Cardiac fibroblast (primary cell): ENCODE measurements at places on chromosomes 11 and 22.
A peak's percentile ranks its signal among the peaks of the same experiment; 100 is the strongest.

DNA sequence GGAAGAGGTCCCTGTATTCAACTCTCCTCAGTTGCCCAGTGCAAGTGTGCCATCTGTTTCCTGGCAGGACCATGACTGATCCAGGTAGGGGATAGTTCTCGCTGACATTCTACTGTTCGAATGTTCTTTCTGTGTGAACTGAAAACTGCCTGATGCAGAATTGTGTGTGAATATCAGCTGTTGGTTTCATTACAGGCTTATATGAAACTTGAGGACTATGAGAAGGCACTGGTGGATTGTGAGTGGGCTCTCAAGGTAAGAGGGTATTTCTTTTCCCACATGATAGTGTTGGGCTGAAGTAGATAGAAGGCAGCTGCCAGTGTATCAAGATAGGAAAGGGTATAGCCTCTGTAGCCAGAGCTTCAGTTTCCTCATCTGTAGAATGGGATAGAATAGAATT, 15.3 kb downstream of the TTC12 start:
- no peak for DNase-seq

DNA sequence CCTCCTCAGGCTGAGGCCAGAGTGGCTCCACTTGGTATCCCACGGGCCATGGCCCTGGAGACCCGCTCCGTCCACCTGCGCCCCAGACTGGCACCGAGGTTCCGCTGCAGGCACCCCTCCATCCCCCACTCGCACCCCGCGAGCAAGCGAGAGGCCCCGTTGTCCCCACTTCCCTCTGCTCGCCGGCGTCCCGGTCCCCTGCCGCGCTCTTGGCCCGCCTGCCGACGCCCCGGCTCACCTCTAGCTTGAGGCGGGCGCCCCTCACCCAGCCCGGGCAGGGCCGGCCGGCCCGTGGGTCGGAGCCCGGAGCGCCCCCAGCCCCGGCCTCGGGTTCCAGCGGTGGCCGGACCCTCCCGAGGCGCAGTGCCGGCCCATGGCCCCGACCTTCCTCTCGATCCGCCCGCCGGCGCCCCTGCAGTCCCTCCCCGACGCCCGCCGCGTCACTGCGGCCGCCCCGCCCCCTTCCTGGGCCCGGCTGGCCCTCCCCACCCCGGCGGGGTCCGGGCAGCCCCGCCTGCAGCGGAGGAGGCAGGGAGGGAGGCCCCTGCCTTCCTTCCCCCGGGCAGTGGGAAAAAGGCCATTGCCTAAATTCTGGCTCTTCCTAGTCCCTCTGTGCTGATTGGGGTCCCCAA, at the start of gene PITPNM1:
Gene PITPNM1, minus strand, starts transcription at position 414 of the 632 bp plus-strand sequence. CDS start 1,183 bp downstream, outside the sequence.
- peak; percentile 70 for DNase-seq

- no peak for DNase-seq
Observed at GRCh38 chr11:73288192-73288872, 16.2 kb downstream of the P2RY6 start.

DNA sequence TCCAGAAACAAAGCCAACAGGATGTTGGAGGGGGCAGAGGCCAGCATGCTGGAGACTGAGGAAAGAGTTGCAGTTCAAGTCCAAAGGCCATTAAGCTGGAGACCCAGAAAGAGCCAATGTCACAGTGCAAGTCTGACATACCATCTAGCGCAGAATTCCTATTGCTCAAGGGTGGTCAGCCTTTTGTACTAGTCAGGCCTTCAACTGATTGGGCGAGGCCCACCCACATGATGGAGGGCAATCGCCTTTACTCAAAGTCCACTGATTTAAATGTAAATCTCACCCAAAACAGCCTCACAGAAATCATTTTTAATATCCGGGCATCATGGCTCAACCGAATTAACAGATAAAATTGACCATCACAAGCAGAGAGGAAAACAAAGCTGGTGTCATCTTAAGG, 113.9 kb downstream of the RCN1 start:
- no peak for DNase-seq

DNA sequence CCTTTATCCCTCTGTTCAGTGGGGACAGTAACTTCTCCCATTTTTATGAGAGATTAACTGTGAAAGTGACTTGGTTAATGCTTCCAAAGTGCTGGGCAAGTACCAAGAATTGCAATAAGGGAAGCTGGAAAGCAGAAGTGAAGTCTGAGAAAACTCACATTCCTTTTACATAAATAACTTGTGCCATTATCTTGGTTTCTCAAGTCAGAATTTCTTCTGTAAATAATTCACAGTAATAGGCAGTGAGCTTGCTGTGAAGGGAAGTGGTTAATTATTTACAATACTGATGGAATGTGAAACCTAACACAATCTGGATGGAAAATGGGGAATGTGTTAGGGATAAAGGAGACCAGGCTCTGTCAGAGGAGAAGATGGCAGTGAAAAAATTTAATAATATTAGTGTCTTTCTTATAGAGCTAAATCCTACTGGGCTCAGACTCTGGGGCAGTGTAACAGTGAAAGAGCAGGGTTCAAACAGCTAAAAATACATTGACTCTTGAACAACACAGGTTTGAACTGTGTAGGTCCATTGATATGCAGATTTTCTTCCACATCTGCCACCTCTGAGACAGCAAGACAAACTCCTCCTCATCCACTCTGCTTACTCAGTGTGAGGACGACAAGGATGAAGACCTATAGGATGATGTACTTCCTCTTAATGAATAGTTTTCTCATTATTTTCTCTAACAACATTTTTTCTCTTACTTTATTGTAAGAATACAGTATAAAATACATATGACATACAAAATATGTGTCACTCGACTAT, 251.5 kb upstream of the ISX start:
- no peak for DNase-seq

DNA sequence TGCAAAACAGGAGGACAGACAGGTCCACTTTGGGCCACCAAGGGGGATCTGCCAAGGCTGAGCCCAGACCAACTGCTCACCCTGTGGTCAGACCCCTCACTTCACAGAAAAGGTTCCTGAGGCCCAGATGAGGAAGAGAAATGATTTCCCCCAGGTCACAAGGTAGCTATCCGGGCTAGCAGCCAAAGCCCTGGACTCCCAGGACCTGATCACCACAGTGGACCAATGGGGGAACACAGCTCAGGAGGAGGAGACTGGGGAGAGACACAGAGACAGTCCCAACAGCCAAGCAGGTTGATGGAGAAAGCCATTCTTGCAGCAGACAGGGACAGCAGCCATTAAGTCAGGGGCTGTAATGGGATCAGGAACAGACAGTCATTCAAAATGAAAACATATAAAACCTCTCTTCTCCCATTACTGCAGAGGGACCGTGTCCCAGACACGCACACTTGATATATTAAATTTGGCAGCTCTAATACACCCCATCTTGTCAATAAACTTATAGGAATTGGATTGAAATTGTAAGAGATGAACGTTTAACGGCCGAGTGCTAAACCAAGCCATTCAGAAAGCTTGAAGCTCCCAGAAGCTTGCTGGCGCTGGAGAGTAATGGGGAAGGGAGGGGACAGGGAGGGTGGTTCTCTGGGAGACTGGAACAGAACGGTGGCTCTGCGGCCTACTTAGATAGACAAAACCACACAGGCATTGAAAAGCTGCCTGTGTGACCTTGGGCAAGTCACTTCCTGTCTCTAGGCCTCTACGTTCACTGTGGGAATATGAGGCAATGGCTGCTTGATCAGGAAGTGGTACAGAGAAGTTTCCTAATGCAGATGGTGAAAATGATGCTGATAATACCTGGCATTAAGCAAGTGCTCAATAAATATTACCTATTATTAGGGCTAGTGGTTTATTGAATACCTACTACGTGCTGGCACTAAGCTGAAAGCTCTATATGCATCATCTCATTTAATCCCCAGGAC, 16.0 kb downstream of the ZMAT5 start:
- peak; percentile 30 for DNase-seq

DNA sequence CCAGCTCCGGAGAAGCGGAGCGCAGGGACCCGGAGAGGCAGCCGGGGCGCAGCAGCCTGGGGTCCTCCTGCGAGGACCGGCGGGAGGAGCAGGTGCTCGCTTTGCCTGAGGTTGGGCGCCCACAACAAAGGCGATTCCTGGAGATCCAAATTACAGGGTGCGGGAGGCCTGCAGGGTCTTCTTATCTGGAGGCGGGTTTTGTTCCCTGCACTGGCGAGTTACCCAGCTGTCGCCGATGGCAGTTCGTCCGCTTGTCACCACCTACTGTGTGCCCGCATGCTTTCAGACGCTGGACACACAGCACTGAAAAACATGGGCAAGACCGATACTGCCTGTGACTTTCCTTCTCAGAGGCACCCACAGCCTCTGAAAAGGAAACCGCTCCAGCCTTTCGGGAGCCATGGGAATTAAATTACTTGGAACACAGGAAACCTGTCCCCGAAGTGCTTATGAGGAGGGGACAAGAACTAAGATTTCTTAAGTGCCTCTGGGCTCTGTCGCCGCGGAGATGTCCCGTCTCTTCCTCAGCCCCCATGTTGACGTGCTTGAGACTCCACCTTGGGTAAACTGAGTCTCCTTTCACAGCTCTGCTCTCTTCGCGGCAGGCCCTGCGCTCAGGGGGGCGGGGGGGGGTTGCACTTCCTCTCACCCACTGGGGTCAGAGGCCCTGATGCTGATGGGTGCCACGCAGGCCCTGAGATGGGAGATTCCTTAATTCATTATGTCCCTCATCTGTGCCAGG, 1.3 kb upstream of the ZFTA start:
- DNase-seq, result no peak
